Lower lobe of right lung (tissue), 2 donors: ENCODE measurements at places on chromosomes 4 and X. TPM values are rescaled to one million over a fixed set of nuclear protein-coding genes. Genes with fewer than 3 reads are reported as not detected.

PLAC1 gene
- total RNA-seq = not detected

F8A2 gene
- total RNA-seq = not detected

GAGE2A gene
- total RNA-seq = not detected

LAS1L gene
- total RNA-seq = 25.7 TPM

FGF5 gene
- not detected for total RNA-seq

NRK gene
- 0.53 TPM for total RNA-seq

MAGEE1 gene
- 2.7 TPM for total RNA-seq

DOK7 gene
- 4.0 TPM for total RNA-seq

SSX2B gene
- total RNA-seq = not detected

NLRP2B gene
- total RNA-seq = not detected

USP17L19 gene
- not detected for total RNA-seq

FRMD7 gene
- not detected for total RNA-seq

GLUD2 gene
- total RNA-seq = 1.4 TPM

PLP1 gene
- 0.59 TPM for total RNA-seq

VCX2 gene
- total RNA-seq = not detected

TEX13D gene
- total RNA-seq = not detected

RTL9 gene
- not detected for total RNA-seq

ATOH1 gene
- not detected for total RNA-seq

DNAAF6 gene
- 2.0 TPM for total RNA-seq

GALNTL6 gene
- total RNA-seq = not detected

AKAP14 gene
- 4.8 TPM for total RNA-seq

CXCL10 gene
- 3.3 TPM for total RNA-seq

STARD8 gene
- 36.5 TPM for total RNA-seq

NPY2R gene
- 0.27 TPM for total RNA-seq

GASK1B gene
- total RNA-seq = 22.7 TPM

JADE3 gene
- 8.5 TPM for total RNA-seq

MEPE gene
- total RNA-seq = not detected

CRLF2 gene
- 1.3 TPM for total RNA-seq

SLC9A6 gene
- total RNA-seq = 18.0 TPM

SEC24D gene
- total RNA-seq = 45.7 TPM

FSTL5 gene
- not detected for total RNA-seq

SH3RF1 gene
- 34.2 TPM for total RNA-seq

EIF4E gene
- 61.0 TPM for total RNA-seq

ADRA2C gene
- total RNA-seq = 2.5 TPM

AMER1 gene
- total RNA-seq = 4.0 TPM

MCF2 gene
- total RNA-seq = not detected

SOWAHD gene
- total RNA-seq = 9.6 TPM

CFAP299 gene
- 5.1 TPM for total RNA-seq

LRAT gene
- total RNA-seq = 1.0 TPM

CYBB gene
- total RNA-seq = 420 TPM

SPIN4 gene
- total RNA-seq = 8.1 TPM

CPE gene
- 36.9 TPM for total RNA-seq

SPANXA2 gene
- total RNA-seq = not detected

DMRTC1B gene
- total RNA-seq = 0.53 TPM

CT45A2 gene
- not detected for total RNA-seq

AKAP4 gene
- not detected for total RNA-seq

AMMECR1 gene
- 6.5 TPM for total RNA-seq

REPS2 gene
- 18.5 TPM for total RNA-seq

ZCCHC18 gene
- total RNA-seq = 0.24 TPM
